ENCODE measurements at places on chromosomes 4 and X.

DNA sequence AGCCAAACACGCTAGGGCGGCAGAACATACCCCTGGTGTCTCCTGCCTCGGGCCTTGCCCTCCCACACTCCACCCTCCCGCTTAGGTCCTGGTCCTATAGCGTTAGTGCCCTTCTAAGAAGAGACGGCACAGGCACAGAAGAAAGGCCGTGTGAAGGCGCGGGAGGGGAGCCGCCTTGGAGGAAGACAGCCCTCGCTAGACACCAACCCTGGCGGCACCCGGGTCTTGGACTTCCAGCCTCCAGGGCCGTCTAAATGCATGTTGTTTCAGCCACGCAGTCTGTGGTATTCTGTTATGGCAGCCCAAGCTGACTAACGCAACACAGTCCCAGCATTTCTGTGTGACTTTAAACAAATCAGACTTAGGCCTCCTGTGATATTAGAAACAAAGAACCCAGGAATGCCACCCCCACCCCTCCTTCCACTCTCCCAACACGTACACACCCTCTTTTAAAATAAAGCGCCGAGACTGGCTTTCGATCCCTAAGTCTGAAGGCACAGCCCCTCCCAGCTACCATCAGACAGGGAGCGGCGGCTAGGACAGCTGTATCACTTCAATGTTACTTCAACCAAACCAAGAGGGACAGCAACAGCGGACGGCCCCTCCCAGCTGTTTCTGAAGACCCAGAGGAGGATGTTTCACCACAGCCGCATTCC, 128.0 kb downstream of the AFAP1 start:
- no peak for DNase-seq

DNA sequence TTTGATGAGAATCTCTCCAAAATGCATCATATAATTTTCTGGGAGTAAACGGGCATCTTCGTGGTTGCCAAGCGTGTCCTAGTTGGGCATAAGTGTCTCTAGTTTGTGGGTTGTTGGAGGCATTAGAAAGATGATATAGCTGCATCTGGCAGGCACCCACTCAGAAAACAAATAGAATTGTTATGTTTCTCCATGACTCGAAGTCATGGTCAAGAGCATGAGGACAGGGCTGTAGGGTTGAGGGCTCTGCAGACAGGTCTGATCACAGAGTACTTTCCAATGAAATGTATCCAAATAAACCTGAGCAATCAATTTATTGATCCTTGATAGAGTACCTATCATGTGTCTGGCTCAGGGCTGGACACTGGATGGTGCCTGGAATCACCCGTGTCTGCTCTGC, 82.7 kb downstream of the SORCS2 start:
- DNase-seq, result no peak

- no peak for DNase-seq
Measured at GRCh38 chr4:175411251-175411650, 400.8 kb downstream of the GPM6A start.

DNA sequence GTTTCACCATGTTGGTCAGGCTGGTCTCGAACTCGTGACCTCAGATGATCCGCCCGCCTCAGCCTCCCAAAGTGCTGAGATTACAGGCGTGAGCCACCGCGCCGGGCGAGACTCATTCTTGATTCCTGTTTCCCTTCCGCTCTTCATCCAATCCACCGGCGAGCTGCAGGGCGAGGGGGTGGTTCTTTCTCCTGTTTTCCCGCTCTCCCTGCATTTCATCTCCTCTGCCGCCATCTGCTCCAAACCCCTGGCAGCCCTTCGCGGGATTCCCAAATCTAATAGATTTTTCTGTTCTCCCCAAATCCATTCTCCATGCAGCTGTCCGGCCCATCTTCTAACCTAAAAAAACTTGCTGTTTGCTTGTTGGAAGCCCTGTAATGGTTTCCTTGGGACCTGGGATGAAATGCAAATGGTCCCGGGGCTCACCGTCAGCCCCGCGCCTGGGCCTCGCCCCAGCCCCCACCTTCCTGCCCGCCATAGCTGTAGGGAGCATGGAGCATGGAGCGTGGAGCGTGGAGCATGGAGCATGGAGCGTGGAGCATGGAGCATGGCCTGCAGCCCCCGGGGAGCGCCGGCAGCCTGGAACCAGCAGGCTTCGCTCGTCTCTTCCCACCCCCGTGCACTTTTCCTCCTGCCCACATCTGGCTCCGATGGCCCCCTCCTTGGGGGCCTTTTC, 1.1 kb downstream of the ZFP42 start:
- no peak for DNase-seq

DNA sequence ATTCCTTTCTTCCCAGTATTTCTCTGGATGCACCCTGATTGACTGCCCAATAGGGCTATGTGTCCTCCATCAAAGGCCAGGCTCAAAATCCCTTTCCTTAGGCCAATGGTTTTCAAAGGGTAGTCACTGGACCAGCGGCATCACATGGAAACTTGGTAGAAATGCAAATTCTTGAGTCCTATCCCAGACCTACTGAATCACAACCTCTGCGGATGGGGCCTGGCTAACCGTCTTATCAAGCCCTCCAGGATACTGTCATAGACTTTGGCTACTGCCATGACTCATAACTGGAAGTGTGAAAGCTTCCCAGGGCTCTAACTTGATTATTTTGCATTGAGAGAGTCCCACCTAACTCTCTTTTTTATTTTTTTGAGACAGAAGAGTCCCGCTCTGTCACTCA, 71.9 kb upstream of the TFDP3 start:
- DNase-seq, result no peak

- DNase-seq, result no peak
Measured at GRCh38 chr4:88765729-88766128, 68.1 kb upstream of the NAP1L5 start.
